Tibial nerve (tissue), 4 donors: ENCODE measurements at places on chromosomes 3 and 15. TPM values are rescaled to one million over a fixed set of nuclear protein-coding genes. Genes with fewer than 3 reads are reported as not detected.
A peak's percentile ranks its signal among the peaks of the same experiment; 100 is the strongest.

KLHL40 gene
- total RNA-seq: 0.42 TPM

- H3K4me1 ChIP-seq: no peaks in the 10 kb centered on the region
- no peak overlapping the region for H3K4me3 ChIP-seq
- H3K36me3 ChIP-seq: no peaks in the 10 kb centered on the region
- H3K27ac ChIP-seq: no peak overlapping the region
Measured at GRCh38 chr15:58297639-58298038, 134.2 kb upstream of the LIPC start.

DNA sequence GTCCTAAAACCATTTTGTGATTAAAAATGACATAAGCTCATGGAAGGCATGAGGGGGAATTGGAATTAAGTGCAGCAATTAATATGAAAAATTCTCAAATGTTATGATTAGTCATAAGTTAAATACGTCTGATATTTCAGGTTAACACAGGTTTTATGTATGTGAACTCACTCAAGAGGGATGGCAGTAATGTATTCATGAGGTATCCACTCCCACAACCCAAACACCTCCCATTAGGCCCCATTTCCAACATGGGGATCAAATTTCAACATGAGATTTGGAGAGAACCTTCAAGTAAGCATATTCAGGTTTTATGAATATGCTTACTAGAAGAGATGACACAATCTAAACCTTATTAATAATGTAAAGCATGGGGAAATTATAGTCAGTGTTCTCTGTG lies 41.6 kb upstream of the IL20RB start:
- H3K4me1 ChIP-seq: no peaks in the 10 kb centered on the region
- no peak for DNase-seq
- no peak overlapping the region for H3K4me3 ChIP-seq
- no peak overlapping the region for H3K27ac ChIP-seq
- no peaks in the 10 kb centered on the region for H3K27me3 ChIP-seq

GRCh38 chr3:64074060-64074459 lies 50.8 kb upstream of the PSMD6 start:
- DNase-seq: no peak
- no peaks in the 10 kb centered on the region for H3K36me3 ChIP-seq
- H3K4me1 ChIP-seq: no peaks in the 10 kb centered on the region
- no peak overlapping the region for H3K27ac ChIP-seq
- no peak overlapping the region for H3K4me3 ChIP-seq
- H3K27me3 ChIP-seq: no peaks in the 10 kb centered on the region

- H3K27ac ChIP-seq: no peak overlapping the region
- H3K4me1 ChIP-seq: no peaks in the 10 kb centered on the region
- DNase-seq: no peak
Measured at GRCh38 chr3:172651936-172652625, 58.8 kb downstream of the NCEH1 start.

GRCh38 chr15:95558131-95558530 lies 772.4 kb upstream of the NR2F2 start:
- no peak overlapping the region for H3K27ac ChIP-seq
- DNase-seq: no peak
- no peaks in the 10 kb centered on the region for H3K27me3 ChIP-seq
- peaks cover 31% of the 10 kb centered on the region for H3K4me1 ChIP-seq
- H3K36me3 ChIP-seq: no peaks in the 10 kb centered on the region

DNA sequence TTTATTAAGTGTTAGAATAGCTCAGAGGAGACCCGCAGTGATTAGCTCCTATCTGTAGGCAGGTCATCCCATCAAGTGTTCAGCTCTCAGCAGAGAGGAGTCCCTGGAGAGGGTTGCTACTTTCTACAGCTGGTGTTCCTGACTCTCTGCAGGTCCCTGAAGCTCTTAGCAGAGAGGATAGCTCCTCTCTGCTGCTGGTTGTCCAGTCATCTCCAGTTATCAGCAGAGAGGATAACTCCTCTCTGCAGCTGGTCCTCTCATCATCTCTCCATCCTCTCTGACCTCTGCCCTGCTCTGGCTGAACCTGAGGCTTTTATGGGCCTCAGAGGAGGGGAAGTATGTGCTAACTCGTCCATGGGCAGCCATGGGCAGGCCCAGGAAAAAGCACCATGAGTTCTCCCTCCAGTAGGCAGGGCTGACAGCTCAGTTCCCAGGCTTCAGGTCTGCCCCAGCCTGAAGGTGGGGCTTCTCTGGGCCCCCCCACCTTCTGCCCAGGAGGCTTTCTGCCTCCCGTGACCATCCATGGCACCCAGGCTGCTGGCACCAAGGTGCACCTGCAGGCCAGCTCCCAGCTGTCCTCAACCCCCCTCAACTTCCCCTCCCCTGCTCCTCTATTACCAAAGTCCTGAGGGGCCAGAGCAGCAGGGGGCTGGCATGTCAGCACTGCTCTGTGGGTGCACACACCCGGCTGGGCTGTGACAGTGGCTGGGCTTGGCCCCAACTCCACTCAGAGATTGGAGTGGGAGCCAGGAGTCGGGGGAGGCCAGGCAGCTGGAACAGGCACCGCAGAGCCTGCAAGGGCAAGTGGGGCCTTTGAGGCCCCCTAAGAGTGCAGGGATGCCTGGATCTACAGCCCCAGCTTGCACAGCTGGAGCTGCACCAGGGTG lies 98.9 kb upstream of the FRMD4B start:
- no peak for DNase-seq
- no peak overlapping the region for H3K4me3 ChIP-seq
- no peak overlapping the region for H3K27ac ChIP-seq
- H3K4me1 ChIP-seq: no peaks in the 10 kb centered on the region

GRCh38 chr3:100159331-100160153 lies 45.2 kb upstream of the FILIP1L start:
- peak overlapping the region; percentile 65 for H3K27ac ChIP-seq
- DNase-seq: no peak
- no peak overlapping the region for H3K4me3 ChIP-seq
- peaks cover 11% of the 10 kb centered on the region for H3K4me1 ChIP-seq
- H3K27me3 ChIP-seq: no peaks in the 10 kb centered on the region

JMJD7 gene
- total RNA-seq: 9.0 TPM

GRCh38 chr3:192249516-192249915 lies 477.8 kb downstream of the FGF12 start:
- peaks cover 4% of the 10 kb centered on the region for H3K4me1 ChIP-seq
- H3K4me3 ChIP-seq: no peak overlapping the region
- H3K27me3 ChIP-seq: no peaks in the 10 kb centered on the region
- no peak overlapping the region for H3K27ac ChIP-seq
- no peak for DNase-seq

DNA sequence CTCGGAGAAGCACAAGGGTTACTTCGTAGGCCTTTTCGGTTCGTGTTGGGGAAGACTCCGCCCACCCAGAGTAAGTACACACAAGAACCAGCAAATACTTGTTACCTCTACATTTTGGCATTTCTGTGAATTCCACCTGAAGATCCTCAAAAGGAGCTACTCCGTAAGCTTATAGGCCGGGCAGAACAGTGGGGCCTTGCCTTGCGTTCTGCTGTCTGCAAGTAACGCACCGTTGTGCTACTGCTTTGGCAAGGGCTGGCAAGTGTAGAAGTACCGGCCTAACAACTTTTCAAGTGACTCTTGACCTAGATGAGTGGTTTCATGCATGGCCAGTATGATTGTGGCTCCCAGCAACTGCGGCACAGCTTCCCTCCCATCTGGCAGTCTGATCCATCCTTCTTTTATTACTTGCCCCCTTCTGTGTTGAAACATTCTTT lies 6.4 kb upstream of the DNAAF4 start:
- no peaks in the 10 kb centered on the region for H3K27me3 ChIP-seq
- no peak overlapping the region for H3K27ac ChIP-seq
- no peaks in the 10 kb centered on the region for H3K4me1 ChIP-seq
- no peak overlapping the region for H3K4me3 ChIP-seq
- DNase-seq: no peak
- no peaks in the 10 kb centered on the region for H3K36me3 ChIP-seq

DNA sequence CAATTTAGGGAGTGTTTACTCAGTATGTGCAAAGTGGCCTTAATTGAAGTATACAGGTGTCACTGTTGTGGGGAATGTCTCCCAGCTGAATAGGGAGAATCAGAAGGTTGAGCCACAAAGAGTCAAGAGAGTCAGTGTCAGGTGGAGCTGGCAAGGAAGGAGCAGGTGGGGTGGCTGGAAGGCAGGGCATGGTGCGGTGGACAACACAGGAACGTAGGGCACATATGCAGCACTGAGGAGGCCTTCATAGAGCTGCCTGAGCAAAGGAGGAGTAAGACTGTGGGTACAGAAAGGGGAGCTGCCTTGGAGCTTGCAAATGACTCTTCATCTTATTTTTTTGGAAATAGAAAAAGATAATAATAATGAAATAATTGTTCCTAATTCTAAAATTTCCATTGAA lies 20.0 kb downstream of the ARHGEF3 start:
- no peak overlapping the region for H3K4me3 ChIP-seq
- no peak overlapping the region for H3K27ac ChIP-seq
- no peaks in the 10 kb centered on the region for H3K27me3 ChIP-seq
- H3K4me1 ChIP-seq: peaks cover 15% of the 10 kb centered on the region
- H3K36me3 ChIP-seq: no peaks in the 10 kb centered on the region

GRCh38 chr3:170907637-170908234 lies 701 bp downstream of the EIF5A2 start:
- peak overlapping the region; percentile 4 for H3K27ac ChIP-seq
- no peaks in the 10 kb centered on the region for H3K27me3 ChIP-seq
- H3K4me3 ChIP-seq: peak overlapping the region; percentile 84
- peaks cover 12% of the 10 kb centered on the region for H3K4me1 ChIP-seq
- no peak for DNase-seq
- no peaks in the 10 kb centered on the region for H3K36me3 ChIP-seq

EXD1 gene
- total RNA-seq: not detected

CHRNA5 gene
- total RNA-seq: 1.8 TPM
